Left kidney (tissue), 8 donors: ENCODE measurements at places on chromosomes 2 and 18.

GRCh38 chr2:95669441-95669991, 77.7 kb downstream of the TRIM43 start:
- DNase-seq, result no peak

DNA sequence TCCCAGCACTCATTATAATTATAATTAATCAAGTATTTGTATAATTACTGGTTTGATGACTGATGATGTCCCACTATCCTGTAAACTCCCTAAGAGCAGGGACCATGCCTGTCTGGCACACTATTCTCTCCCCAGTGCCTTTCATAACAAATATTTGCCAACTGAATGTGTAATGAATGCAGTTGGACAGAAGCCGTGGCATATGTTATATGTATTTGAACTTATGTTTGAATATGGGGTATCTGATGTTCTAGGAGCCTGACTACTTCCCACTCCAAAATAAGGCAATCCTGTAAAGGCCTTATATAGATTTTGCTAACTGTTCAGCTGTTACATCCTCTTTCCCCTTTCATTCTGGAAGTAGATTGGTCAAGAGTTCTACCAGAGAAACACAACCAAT, 19.7 kb downstream of the OSBPL6 start:
- DNase-seq, result no peak

GRCh38 chr2:164479460-164479859, 141.8 kb downstream of the GRB14 start:
- DNase-seq, result peak; percentile 37

GRCh38 chr2:26550276-26551015, 72.5 kb upstream of the OTOF start:
- DNase-seq, result no peak

- DNase-seq, result no peak
Measured at GRCh38 chr2:71898851-71899681, 248.6 kb downstream of the CYP26B1 start.

DNA sequence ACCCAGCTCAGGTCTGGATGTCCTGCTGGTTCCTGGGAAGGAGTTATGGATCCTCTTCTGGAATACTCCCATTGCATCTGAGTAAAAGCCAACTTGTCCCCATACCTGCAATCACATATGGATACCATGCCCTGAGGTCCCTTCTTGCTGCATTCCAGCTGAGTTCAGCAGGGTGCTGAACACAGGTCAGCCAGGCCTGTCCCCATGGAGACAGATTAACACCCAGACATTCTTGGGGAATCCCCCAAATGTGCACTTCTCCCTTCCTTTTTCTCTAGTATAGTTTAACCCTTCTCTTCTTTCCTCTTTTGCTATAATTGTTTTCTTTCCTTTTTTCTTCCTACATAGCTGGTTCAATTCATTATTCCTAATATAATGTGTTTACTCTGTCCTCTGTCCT, 799.6 kb upstream of the HS6ST1 start:
- no peak for DNase-seq

GRCh38 chr2:199929262-199929661, 18.2 kb downstream of the C2orf69 start:
- DNase-seq, result no peak

GRCh38 chr2:66536997-66537396, 102.1 kb downstream of the MEIS1 start:
- no peak for DNase-seq

DNA sequence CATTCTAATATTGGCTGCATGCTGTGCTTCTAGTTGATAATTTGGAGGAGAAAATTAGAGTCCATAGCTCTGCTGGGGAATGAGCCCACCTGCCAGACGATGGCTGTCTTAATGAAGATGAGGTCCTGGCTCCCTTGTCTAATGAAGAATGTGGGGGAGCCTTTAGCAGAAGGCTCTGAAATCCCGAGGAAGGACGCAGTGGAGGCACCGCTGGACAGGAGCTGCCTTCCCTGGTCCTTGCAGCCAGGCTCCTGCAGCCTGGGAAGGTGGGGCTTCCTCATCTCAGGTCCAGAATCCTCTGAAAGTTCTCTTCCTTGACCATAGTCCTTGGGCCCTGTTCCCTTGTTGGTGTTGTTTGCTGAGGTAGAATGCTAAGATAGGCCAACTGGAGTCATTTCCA, 208.3 kb downstream of the AGAP1 start:
- DNase-seq, result no peak

GRCh38 chr18:9824474-9824832, 61.3 kb upstream of the TXNDC2 start:
- DNase-seq, result no peak

- no peak for DNase-seq
Measured at GRCh38 chr2:221176667-221177066, 395.4 kb downstream of the EPHA4 start.

DNA sequence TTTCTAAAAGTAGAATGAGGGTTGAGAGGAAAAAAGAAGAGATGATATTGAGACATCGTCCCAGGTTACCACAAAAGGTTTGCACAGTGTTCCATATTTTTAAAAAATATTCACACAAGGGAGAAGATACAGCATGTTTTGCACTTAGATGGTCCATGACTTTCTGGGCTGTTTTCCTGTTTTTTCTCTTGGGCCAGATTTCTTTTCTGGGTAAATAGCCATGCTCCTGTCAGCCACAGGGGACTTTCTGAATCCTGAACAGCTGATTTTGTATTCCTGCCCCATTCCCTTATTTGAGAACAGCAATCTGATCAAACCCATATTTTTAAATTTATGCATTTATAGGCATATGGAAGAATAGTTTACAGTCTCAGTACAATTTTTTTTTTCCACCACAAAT, 185.9 kb upstream of the NRP2 start:
- no peak for DNase-seq

DNA sequence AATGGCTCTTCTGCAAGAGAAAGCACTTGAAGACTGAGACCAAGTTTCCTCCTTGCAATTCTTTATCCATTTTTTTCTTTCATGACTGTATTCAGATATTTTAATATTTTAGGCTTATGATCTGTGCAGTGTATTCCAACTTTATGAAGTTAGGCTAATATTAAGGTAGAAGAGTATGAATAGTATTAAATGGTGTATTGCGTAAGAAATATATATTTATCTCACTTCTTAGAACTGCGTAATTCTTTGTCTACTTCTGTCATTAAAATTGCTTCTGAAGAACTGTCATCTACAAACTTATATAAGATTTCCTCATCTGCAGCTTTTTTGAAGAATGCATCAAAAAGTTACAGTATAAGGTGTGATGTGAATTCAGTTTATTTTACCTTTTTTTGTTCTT, 183.2 kb downstream of the DLGAP1 start:
- DNase-seq, result no peak

DNA sequence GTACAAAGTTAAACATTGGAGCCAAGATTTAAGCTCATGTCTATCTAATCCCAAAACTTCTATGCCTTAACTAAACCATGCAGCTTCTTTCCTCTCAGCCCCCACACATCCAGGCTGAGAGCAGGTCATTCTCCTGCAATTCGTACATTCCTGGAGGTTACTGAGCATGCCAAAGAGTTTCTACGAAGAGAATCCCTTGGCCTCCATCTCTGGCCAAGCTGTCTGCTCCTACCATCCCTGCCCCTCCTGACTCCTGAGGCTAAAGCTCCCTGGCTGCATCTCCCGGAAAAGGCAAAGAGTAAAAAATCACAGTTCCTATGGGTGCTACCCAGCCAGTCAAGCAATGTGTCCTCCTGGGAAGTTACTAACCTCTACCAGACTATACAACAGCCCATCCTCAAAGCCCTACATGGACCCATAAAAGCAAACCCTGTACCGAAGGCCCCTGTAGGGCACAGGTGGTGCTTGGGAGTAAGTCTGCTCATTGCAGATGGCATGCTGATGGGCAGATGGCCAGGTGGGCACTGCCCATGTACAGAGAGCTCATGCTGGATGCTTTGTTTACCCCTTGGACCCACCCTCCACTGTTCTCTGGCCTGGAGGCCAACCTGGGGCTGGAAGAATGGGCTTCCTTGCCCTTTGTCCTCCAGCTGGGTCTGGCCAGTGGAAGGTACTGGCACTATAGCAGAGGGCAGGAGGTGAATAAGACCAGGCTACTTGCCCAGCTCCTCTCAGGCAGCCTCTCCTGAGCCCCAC, 99.5 kb downstream of the TTC32 start:
- DNase-seq, result no peak

- no peak for DNase-seq
Measured at GRCh38 chr18:49141491-49141890, 190.7 kb upstream of the SMAD7 start.

DNA sequence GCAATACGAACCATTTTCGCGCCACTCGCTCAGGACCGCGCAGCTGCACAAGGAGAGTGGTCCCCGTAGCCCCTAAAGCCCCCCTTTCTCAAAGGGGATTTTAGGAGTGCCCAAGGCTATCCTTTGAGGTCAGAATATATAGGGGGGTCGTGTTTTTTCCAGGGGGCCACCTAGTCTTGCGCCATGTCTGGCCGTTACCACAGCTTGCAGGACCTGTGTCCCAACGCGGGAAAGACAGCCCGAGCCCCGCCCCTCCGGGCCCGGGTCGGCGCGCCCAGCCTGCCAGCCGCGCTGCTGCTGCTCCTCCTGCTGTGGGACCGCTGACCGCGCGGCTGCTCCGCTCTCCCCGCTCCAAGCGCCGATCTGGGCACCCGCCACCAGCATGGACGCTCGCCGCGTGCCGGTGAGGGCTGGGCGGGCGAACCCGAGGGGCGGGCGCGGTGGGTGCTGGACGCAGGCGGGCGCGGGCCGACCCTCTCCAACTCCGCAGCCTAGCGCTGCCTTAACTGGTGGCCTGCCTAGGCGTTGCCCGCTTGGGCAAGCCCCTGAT, at the start of gene CDCA7:
TSS of gene CDCA7 (plus strand) at position 291 of the 550 bp plus-strand sequence. CDS start at position 383, 92 bp downstream.
- peak; percentile 75 for DNase-seq

- no peak for DNase-seq
Measured at GRCh38 chr2:172894689-172895387, 159.2 kb downstream of the RAPGEF4 start.

DNA sequence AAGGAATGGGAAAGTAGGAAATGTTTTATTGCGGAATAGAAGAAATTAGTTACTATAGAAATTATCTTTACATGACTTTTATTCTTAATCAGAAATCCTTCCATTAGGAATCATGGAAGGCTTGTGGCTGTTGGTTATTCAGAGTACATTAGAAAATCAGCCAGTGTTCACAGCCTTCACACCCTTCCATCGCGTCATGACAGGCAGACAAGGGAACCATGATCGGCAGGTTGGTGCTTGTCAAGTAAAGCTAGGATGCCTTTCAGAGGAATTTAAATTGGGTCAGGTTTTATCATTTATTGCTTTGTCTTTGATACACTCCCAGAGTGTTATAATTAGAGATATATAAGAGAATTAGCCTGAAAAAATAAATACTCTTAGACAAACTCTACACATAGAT, 400.6 kb downstream of the THSD7B start:
- no peak for DNase-seq

GRCh38 chr2:35931626-35932025, 424.0 kb upstream of the CRIM1 start:
- no peak for DNase-seq

DNA sequence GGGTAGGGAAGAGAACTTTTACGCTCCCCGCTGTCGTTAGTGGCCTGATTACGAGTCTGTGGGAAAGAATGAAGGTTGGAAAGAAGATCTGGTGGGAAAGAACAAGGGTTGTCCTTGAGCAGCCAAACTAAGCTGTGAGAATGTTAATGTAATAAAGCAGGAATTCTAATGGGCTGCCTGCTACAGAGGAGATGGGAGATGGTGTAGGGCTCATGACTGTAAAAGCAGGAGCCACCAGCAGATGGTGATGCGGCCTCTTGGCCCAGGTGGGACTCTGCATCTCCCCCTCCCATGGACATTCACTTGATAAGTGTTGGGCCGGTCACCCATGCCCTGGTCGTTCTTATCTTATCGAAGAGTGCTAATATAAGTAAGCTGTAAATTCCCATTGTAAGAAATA, 150.0 kb downstream of the NEDD4L start:
- no peak for DNase-seq

GRCh38 chr2:215826376-215826775, 187.0 kb downstream of the MREG start:
- DNase-seq, result no peak

DNA sequence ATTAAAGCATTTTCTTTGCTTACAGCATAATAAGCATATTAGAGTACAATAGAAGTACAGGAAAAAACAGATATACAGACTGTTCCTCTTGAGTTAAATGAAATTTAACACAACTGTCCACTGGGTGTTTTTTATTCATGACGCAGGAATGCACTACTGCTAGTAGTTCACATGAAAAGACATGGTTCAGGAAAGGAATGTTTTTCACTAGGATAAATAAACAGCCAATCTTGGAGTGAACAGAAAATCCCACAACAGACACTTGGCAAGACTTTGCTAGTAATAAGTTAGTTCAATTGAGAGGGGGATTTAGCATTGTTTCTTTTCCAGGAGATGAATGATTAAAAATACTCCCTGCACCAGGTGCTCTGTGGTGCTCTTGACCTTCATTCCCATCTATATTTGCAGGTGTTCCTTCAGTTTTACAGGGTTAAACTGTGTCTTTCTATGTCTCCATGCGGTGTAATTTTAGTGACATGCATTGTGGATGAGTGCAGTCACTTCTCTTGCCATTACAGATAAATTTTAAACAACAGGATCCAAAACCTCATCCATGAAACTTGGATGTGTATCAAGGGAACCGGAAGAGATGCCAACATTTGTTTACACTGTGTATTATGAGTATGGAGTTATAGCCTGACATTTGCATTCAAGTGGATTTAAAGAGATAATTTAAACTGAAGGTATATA, 796.6 kb downstream of the DSC3 start:
- no peak for DNase-seq

DNA sequence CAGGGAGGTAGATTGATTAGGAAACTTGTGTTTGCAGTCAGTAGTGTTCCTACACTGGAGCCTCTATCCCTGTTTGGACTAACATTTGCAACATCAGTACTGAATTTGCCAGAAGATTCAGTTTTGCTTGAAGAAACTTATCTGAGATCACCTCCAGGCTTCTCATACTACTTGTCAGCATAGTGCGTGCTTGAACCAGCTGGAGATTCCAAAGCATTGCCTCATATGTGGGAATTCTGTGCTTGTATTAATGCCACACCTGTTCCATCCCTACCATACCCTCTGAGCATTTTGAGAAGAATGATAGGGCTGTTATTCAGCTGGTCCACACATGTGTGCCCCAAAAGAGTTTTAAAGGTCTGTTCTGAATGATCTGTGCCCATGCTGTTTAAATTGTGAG, 148.7 kb downstream of the RAPGEF4 start:
- no peak for DNase-seq

DNA sequence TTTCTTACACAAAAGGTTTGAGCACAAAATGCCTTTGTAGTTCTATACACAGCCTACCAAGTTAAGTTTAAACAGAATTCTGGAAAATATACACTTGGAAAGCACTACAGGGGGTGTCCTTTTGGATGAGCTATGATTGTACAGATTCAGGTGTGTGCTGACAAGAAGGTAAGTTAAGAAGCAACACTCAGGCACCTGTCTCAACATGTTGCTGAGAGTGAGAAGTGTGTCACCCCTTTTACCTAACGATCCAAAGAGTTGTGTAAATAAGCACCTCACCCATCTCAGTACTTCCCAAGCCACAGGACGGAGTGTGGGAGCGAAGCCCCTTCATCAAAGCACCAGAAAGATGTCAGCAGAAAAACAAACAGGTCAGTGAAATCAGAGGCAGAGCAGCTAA, 109.5 kb upstream of the DAPL1 start:
- no peak for DNase-seq

- DNase-seq, result no peak
Measured at GRCh38 chr2:223856021-223856420, 18.6 kb upstream of the AP1S3 start.
